ENCODE measurements at places on chromosomes 16 and 17.

- DNase-seq: no peak
Observed at GRCh38 chr17:75078284-75079022, 9.3 kb upstream of the SLC16A5 start.

DNA sequence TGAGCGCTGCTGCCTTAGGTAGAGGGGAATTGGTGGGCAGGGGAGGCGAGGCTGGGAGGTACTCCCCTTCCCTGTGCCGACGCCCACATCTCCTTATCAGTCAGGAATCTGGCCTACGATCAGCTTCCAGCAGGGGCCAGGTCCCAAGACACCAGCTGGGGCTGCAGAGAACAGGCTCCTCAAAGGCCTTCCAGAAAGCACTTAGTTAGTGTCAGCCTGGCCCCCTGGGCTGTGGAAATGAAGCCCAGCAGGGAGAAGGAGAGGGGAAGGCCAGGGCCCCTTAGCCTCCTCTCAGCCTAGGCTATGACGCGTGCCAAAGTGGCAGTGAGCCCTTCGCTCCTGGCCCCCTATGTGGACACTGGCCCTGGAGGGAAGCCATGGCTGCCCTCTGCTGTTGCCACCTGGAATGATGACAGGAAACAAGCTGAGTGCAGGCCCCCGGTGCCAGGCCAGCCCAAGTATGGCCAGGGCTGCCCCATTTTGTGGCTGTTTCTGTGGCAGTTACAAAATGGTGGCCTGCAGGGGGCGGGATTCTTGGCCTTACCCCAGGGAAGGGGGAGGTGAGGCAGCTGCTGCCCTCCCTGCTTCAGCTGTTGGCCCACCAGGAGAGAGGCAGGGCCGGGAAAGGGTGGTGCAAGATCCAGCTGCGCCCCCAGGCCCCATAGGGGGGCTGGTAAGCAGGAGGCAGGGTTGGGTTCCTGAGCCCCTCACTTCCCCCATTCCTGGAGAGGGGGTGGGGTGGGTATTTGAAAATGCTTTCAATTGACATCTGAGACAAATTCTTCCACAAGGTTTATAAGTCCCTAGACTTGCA, 11.3 kb downstream of the TBX4 start:
- DNase-seq: no peak

DNA sequence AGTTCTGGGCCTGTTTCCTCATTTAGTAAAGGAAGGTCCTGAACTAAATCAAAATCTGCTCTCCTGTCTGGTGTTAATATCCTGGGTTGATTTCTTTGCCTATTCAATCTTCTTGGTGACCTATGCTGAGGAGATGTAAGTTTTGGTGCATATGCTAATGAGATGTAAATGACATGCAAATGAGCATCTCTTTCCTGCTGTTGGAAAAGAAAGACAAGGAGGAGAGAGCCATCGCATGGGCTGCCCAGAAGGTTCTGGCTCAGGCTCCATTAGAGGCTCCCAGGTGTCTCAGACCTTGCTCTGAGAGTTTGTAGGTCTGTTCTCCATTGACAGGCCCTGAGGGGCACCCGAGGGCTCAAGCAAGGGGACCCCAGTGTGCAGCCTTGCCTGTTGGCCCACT, 3.3 kb downstream of the ABI3 start:
- no peak for DNase-seq

GRCh38 chr16:85475233-85475632, 137.9 kb upstream of the GSE1 start:
- DNase-seq: no peak

- DNase-seq: no peak
Observed at GRCh38 chr16:84953190-84953746, 58.1 kb downstream of the ZDHHC7 start.

DNA sequence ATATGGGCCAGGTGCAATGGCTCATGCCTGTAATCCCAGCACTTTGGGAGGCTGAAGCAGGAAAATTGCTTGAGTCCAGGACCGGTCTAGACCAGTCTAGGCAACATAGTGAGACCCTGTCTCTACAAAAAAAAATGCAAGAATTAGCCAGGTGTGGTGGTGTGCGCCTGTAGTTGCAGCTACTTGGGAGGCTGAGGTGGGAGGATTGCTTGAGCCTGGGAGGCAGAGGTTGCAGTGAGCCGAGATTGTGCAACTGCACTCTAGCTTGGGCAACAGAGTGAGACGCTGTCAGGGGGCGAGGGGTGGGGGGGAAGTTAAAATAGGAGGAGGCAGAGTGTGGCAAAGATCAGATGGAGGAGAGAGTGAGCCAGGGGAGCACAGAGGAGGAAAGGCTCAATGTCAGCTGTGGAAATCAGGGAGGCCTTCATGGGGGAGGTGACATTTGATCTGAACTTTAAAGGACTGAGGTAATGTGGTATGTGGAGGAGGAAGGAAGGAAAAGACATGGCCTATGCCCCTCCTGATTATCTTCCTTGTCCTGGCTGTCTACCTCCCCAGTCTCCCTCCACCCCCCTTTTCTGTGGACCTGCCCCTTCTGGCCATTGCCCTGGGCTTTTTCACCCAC, 4.7 kb upstream of the GOT2 start:
- no peak for DNase-seq

GRCh38 chr16:71707199-71707598, 17.3 kb downstream of the PHLPP2 start:
- no peak for DNase-seq

Data from activated CD8-positive, alpha-beta memory T cell treated with anti-CD3 and anti-CD28 coated beads for 4 hours (primary cell).